CD4-positive, alpha-beta T cell treated with Interleukin-21 for 1 hour (primary cell): ENCODE measurements at places on chromosomes 5 and 9.

GRCh38 chr5:102271759-102272158, 24.3 kb downstream of the SLCO4C1 start:
- DNase-seq: no peak

GRCh38 chr5:27594141-27594540, 555.8 kb upstream of the CDH9 start:
- no peak for DNase-seq

GRCh38 chr9:88874391-88874790, 116.9 kb upstream of the S1PR3 start:
- DNase-seq: no peak

GRCh38 chr9:126489581-126490213, 124.0 kb upstream of the LMX1B start:
- DNase-seq: no peak

GRCh38 chr5:83503662-83504061, 32.1 kb downstream of the VCAN start:
- DNase-seq: no peak

DNA sequence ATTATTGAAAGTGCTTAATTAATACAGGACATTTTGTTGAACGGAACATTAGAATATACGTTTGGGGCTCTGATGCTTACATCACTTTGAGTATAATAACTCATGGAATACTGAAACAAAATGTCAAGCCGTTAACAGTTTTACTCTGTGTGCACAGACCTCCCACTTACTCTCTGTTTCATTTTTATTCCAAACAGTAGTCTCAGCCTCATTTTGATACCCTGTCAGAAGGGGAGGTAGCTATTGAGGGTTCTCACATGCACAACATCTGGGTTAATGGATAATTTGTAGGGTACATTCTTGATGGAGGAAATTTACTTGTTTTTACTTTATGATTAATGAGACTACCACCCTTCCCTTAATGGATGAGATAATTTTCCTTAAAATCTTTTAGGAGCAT, 59.0 kb downstream of the SCAMP1 start:
- no peak for DNase-seq

DNA sequence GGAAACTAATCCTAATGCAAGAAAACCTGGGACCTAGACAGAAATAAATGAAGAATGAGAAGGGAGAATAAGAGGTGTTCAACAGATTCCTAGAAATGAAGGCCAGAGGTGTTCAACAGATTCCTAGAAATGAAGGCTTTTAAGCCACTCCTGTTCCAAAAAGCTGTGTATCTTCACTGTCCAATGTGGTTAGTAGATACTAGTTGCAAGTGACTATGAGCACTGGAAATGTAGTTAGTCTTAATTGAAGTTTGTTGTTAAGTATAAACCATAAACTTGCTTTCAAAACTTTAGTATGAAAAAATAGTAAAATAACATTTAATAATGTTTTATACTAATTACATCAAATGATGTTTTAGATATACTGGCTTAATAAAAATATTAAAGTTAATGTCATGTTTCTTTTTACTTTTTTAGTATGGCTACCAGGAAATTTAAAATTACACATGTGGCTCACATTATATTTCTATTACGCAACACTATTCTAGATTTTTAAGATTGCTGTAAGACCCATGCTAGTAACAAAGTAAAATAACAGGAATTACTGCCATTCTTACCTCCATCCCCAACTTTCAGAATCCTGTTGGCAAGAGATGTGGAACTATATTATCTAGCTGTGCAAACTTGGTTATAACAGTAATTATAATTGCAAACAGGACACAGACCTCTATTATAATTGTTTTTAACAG, 57.5 kb downstream of the RICTOR start:
- DNase-seq: no peak

DNA sequence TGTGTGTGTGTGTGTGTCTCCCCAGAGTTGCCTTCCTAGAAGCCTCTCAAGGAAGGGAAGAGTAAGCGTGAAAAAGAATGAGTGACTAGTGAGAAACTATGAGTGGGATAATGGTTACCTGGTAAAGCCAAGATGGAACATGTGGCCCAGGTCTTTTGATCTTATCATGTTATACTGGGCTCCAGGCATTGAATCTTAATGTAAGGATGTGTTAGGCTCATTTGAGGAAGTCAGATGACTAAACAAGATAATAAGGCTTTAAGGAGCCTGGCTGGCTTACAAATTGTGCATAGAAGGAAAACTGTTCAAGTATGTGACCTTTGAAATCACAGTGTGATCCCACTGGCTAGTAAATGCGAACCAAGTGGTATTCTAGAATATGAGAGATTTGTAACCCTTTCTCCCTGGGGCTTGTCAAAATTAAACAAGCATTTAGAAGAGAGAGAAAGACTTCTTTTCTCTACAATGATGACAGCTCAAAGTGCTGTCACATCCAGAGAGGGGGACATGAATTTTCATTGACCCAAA, 29.9 kb upstream of the HMHB1 start:
- no peak for DNase-seq

GRCh38 chr5:35762368-35762767, 94.3 kb upstream of the IL7R start:
- DNase-seq: no peak

- DNase-seq: no peak
Measured at GRCh38 chr9:35510383-35510753, 20.5 kb downstream of the RUSC2 start.

DNA sequence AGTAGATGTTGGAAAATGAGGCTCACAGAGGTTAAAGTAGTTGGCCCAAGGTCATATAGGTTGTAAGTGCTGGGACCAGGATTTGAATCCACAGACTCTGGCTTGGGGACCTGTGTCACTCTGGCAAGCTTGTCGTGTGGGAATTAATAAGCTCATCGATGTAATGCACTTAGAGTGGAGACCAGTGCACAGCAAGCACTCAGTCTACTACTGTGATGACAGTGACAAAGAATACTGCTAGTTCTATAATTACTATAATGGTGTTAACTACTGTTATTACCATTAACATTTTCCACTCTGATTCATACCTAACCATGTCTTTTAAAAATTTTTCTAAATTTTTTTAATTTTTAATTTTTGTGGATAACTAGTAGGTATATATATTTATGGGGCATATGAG, 12.8 kb downstream of the PAM start:
- DNase-seq: no peak

DNA sequence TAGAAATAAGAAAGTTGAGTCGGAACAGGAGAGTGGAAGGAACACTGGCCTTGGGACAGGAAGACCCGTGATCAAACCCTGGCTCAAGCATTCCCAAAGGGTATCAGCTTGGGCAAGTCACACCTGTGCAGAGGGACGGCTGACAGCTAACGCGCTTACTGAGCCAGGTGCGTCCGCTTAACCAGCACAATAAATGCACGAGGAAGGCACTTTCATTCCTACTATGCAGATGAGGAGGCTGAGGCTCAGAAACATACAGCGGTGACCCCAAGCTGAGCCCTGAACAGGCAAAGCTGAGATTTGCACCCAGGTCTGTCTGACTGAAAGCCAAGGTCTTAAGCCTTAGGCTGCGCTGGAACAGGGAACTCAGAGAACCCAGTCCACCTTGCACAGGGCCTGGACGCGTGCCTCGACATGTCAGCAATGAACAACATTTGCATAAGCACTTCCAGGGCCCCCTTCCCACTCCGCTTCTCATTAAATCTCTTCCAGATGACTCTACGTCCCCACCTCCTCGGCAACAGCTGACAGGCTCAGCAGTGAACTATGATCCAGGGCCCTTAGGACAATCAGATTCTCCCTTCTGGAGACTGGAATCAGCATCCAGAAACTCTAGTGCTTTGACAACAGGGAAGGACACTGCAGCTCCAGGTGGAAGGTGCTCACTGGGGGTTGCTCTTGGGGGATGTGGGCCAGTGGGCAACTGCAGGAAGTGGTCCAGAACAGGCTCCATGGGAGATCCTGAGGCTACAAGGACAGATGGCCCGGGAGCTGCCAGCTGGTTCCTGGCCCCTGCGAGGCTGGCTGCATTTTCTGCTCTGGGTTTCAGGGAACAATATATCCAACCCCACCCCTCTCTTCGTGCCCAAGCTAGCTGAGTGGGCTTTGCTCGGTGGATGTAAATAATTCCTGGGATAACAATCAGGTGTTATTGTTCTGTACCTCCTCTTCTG, 35.2 kb downstream of the SH3PXD2B start:
- DNase-seq: no peak

DNA sequence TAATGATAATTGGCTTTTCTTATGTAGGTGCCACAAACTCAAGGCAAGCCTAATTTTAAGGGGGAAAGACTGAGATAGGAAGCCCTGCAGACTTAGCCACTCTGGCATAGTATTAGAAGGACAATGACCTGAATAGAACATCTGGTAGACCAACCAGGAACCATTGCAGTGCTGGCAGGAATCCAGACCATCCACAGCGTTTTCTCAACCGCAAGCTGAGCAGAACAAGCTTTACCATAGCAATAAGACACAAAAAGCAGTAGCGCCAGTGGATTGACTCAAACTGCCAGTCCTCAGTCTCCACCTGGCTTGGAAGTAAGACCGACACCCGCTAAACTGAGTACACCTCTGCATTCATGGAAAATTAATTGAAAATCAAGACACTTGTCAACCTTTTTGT, 141.3 kb upstream of the LPAR1 start:
- DNase-seq: no peak

DNA sequence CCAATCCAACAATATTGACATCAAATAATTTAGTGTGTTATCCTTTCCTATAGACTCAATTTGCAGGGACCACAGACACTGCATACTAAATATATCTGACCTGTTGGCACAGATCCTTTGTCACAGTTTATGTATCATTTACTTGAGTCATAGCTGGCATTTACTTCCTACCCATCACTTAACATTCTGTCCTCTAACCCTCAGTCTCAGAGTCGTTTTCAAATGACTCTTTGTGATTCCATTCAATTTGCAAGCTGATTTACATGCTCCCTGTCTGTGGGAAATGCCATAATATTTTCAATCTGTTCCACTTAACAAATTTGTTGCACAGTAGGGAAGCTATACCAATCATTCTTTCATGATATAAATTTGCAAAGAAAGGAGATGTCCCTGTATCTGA, 265.7 kb upstream of the EDIL3 start:
- DNase-seq: no peak

GRCh38 chr9:4985386-4986266, 554 bp downstream of the JAK2 start:
- peak; percentile 22 for DNase-seq

DNA sequence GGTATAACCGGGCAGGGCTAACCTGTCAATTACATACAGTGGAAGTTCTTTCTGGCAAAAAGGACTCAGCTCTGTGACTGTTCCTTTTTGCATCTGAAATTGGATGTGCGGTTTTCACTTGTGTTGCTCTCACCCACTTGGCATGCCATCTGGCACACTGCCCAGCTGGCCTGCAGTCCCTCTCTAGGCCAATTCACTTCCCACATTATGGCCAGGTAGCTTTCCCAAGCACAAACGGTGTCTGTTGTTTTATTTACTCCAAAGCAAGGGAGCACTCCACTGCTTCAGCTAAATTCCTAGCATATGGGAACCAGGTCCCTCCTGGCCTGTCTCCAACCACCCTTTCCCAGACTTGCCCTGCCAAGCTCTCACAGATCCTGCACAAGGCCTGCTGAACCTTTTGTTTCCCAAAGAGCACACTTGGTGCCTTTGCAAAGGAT, 132.5 kb downstream of the SEMA6A start:
- no peak for DNase-seq

DNA sequence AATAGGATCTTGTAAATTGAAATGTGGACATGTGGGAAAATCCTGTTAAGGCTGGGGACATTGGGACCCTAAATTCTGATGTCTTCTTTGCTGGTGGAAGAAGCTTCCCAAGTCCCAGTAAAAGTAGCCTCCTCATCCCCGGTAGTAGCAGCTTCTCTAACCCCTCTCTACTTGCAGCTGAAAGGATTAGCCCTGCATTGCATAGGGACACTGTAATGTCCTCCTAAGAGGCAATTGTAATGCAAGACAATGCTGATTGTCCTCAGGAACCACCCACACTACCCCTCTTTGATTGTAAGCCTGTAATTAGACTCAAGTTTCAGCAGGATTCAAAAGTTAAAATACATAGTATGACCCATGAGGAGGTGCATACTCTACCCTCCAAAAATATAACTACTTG, 1938.4 kb upstream of the C9orf72 start:
- DNase-seq: no peak

- DNase-seq: peak; percentile 7
Measured at GRCh38 chr5:143023411-143024096, 253.4 kb downstream of the ARHGAP26 start.

DNA sequence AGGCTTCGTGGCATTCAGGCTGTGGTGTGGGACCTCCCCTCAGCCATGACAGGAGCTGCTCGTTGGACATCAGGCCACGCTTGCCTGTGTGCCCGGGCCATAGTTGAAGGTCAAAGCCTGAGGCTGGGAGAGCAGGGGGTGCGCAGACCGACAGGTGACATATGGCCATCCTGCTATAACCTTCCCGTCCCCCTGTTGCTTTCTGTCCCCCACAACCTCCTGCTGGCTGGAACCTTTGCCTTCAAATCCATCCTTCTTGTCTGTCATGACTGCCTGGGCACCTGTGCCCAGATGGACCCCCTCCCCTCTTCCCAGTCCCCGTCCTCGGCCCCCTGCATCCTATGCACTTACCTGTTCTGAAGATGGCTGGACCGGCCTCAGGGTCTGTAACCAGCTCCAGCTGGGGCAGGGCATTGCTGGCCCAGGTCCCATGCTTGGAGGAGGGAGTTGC, 83.2 kb downstream of the WNK2 start:
- no peak for DNase-seq

GRCh38 chr9:94911986-94912635, 185.6 kb downstream of the AOPEP start:
- DNase-seq: no peak

DNA sequence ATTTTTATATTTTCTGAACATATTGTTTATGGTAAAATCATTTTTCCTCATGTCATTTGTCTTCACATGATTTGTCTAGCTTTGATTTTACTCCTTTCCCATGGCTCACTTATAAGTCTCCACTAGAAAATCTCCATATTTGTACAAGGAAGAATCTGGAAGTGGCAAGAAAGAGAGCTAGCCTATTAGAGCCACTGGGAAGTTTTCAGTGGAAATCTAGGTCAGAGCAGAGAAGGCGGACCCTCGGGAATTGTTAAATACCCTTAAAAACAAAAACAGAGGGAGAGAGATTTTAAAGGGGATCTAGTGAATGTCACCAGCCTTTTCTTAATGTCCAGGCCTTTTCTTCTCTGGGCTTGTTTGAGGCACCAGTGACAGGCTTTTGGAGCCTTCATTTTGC, 56.6 kb downstream of the GRAMD2B start:
- DNase-seq: no peak

GRCh38 chr5:88884608-88884877, 1.6 kb upstream of the MEF2C start:
- DNase-seq: no peak

- no peak for DNase-seq
Measured at GRCh38 chr5:61586096-61587084, 254.3 kb downstream of the ZSWIM6 start.

- no peak for DNase-seq
Measured at GRCh38 chr5:17256171-17256570, 38.7 kb downstream of the BASP1 start.

DNA sequence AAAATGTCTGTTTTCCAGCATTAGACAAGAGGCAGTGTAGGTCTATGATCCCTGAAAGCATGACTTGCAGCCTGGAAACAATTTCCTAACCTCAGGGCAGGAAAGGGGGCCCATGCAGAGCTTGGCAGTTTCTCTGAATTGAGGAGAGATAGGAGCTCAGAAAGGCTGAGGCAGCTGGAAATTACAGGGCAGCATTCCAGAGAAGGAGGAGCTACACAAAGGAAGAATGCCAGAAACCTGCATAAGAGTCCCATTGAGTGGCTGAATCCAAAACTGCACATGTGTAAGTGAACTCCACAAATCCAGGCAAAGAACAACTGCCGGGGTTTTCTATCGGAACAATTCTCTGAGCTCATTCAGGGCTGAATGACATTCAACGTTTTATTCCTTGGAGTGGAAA, 346.8 kb downstream of the PIK3R1 start:
- DNase-seq: no peak
